ENCODE measurements at places on chromosomes 12 and 14. TPM values are rescaled to one million over a fixed set of nuclear protein-coding genes. Genes with fewer than 3 reads are reported as not detected.

Gene TRPV4
- total RNA-seq = 0.09 TPM

Gene LRP1
- total RNA-seq = 119 TPM

Gene TSHR
- total RNA-seq = not detected

Gene PTGDR
- total RNA-seq = 19.6 TPM

DNA sequence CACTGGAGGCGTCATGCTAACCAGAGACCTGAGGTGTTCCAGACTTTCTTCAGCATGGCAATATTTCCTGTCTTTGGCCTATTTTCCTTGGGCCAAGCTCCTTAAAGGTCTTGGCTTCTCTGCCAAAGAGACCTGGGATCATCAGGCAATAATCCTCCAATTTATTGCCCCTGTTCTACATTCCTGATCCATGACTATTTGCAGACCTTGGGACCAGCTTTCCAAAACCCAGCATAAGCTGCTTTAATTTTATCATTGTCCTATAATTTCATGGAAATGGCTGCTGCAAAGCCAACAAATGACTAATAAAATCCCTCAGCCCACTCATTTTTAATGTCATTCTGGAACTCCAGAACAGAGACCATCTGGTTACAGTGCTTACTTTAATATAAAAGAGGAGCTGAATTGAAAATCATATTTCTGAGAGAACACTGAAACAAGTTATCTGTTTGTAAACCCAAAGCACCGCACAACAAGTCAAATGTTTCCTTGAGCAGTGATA is 166.9 kb upstream of the BTG1 start:
- DNase-seq = no peak

Gene DEGS2
- total RNA-seq = 25.0 TPM

DNA sequence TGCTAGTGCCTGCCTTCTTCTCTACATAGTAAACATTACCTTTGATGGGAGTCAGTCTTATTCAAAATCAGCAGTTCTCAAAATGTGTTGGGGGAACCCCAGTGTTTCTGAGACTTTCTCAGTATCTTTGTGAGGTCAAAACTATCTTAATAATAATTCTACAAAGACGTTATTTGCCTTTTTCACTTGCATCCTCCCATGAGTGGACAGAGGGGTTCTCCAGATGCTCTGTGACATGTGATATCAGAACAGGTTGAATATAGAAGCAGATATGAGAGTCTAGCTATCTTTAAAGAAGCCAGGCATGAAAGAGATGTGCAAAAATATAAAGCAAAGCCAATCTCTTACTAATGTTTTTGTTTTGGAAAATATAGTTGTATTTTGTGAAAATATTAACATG is 144.7 kb downstream of the KTN1 start:
- DNase-seq = no peak

Data from left colon (tissue), 2 donors.